ENCODE measurements at places on chromosomes 5 and 9.

- DNase-seq: no peak
Measured at GRCh38 chr9:131748411-131748955, 8.6 kb upstream of the RAPGEF1 start.

DNA sequence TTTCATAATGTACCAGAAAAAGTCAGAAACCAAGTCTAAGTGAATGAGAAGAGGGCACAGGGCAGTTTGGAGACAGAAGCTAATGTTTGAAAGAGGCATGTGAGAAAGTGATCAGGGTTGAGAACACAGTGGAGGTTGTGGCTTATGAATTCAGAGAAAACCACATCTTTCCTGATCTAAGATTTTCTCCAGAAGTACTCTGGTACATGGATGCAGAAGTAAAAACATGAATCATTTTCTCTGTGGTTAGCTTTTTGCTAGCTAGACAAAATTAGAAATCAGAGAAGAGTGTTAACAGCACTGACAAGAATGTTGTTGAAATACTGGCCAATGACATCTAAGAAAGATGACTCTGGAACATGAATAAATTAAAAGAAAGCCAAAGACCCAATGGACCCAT lies 541.1 kb downstream of the DNAH5 start:
- DNase-seq: no peak

- DNase-seq: no peak
Measured at GRCh38 chr9:93354451-93354850, 97.0 kb upstream of the FAM120A start.

GRCh38 chr5:97501965-97502305 lies 318.9 kb upstream of the RIOK2 start:
- DNase-seq: no peak

GRCh38 chr5:66718374-66719002 lies 122.3 kb downstream of the MAST4 start:
- no peak for DNase-seq

GRCh38 chr5:63854076-63854475 lies 108.2 kb downstream of the HTR1A start:
- no peak for DNase-seq

DNA sequence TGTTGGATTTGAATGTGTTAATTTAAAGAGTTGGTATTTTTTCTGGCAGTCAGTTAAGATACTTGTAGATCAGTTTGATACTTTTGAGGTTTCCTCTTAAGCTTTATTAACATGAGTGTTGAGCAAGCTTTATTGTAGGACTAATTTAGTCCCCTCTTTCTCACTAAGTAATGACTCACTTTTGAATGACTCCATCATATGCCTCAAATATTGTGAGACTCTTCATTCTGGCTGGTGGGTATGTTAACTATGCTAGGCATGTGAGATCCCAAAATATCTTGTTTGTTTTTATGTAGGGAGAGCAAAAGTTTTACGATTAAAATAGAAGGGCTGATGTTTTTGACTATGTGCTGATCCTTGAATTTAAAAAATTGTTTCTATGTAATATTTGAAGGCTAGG lies 355.7 kb downstream of the IZUMO3 start:
- DNase-seq: no peak

- DNase-seq: no peak
Measured at GRCh38 chr9:33130961-33131789, 36.0 kb downstream of the B4GALT1 start.

DNA sequence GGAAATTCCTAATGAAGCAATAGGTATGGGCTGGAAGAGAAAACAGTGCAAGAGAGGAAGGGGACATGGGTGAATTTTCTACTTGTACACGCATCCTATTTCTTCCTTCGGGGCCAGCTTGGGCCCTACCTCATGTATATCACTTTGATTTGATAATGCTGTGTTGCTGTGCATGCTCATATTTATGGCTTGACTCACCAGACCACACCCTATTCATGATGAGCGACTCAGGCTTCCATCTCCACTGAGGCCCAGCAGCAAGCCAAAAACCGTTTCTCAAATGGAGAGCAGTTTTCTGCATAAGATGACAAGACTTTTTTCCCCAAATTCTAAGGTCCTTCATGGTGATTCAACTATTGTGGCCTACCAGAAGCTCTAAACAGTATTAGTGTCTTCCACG lies 2039.1 kb upstream of the CDH9 start:
- no peak for DNase-seq

DNA sequence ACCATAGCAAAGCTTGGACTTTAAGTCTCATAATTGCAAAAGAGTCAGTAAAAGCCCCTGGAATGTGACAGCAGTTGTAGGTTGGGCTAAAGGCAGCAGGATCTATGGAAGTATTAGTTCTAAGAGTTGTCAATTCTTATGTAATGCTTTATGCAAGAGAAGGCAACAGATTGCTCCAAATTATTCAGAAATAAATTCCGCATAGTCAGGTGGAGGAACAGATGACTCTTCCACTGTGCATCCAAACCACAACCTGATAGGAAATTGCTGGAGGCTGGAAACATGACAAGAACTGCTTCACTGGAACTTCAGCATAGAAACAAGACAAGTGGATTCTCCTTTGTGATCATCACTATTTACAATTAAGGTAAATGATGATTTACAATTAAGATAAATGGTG lies 101.0 kb downstream of the STARD4 start:
- DNase-seq: no peak

DNA sequence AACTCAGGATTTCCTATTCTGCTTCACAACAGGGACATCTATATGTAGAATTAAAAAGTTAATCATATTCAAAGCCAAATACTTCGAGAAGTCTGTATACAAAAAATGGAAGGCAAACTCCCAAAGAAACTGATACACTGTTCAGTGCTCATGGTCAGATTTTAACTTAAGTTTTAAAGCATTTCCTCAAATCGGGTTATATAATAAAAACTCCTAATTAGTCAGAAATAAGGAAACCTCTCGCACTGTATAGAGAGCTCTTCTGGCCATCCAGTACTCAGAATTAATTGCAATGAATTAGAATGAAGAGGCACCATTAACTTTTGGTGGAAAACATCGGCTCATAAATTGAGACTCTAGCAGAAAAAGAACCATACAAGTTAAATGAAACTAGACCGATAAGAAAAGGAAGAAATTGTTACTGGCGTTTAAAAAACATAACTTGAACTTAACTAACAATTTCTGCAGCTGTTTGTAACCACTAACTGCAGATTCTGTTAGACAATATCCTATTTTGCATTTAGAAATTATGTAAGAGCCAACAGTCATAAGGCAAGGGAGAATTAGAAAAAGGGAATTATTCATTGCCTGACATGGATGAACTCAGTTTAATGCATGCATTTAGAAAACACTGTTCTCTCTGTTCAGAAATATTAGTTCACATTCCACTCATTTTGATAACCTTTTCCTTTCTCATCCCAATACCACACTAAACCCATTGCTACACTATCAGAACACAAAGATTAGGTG lies 96.6 kb downstream of the FNBP1 start:
- no peak for DNase-seq

GRCh38 chr9:2567922-2568321 lies 53.7 kb upstream of the VLDLR start:
- no peak for DNase-seq

GRCh38 chr9:123322273-123323195 lies 33.5 kb upstream of the CRB2 start:
- DNase-seq: peak; percentile 56

Data from stomach (tissue), 19 donors.